ENCODE measurements at places on chromosomes 5 and 9.

DNA sequence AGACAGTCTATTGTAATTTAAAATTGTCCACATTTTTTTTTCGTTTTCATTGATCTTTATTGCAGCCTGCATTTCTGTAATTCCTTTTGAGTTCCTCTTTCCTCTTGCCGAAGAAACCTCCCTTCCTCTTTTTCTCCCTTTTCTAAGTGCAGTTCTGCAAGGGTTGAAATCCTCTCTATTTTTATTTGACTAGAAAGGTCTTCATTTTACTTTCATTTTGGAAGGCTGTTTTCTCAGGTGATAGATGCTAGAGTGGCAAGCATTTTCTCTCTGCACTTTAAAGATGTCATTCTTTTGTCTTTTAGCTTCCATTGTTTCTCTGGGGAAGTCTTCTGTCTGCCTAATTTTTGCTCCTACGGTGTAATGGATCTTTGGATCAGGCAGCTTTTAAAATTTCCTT, 248.5 kb downstream of the SMARCA2 start:
- DNase-seq: no peak

DNA sequence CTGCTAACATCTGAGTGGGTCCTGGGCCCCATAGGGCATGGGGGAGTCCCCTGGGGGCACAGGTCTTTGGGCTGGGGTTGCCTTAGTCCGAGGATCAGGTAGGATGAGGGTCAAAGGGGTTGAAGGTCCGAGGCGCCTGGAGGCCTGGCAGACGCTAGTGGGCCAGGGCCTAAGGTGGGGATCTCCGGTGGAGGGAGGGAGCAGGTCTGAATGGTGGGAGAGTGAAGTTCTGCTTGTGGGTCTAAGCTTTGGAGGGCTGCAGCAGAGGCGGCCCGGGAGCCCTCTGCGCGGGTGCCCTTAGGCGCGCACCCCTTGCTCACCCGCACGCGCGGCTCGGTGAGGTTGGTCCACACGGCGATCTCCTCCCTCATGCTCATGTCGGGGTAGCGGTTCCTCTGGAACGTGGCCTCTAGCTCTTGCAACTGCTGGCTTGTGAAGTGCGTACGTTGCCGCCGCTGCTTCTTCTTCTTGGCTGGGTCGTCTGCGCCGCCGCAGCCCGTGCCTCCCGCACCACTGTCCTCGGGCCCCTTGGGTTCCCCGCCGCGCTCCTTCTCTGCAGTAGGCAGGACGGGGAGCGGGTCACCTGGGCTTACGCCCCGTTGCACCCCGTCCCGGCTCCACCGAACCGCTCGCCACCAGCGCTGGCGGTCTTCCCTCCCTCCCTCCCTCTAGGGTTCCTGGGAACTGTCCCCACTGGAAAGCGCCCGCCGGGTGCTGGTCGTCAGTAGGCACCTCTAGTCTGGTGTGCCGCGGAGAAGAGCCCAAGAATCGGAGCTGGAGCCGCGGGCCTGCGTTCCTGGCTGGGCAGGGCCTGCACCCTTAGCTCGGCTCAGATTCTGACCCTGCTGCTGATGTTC, 2.8 kb downstream of the PITX1 start:
- no peak for DNase-seq

DNA sequence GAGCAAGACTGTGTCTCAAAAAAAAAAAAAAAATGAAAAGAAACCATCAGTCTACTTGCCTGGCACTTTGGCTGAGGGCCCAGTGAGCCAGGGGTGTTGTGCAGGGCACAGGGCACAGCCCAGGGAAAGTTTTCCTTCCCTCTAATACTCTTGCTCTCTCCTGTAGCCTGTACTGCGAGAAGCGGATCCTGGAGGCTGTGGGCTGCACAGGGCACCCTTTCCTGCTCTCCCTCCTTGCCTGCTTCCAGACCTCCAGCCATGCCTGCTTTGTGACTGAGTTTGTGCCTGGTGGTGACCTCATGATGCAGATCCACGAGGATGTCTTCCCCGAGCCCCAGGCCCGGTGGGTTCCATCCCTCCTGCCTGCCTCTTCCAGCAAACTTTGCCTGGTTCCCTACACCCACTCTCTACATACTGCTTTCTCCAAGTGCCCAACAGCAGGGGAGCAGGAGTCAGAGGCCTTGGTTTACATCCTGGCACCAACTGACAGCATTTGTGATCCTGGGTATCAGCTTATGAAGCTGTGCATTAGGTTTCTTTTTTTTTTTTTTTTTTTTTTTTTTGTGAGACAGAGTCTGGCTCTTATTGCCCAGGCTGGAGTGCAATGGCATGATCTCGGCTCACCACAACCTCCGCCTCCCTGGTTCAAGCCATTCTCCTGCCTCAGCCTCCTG, 7.2 kb downstream of the ZDHHC12 start:
- DNase-seq: no peak

- no peak for DNase-seq
Measured at GRCh38 chr5:60578315-60578714, 121.7 kb downstream of the DEPDC1B start.

DNA sequence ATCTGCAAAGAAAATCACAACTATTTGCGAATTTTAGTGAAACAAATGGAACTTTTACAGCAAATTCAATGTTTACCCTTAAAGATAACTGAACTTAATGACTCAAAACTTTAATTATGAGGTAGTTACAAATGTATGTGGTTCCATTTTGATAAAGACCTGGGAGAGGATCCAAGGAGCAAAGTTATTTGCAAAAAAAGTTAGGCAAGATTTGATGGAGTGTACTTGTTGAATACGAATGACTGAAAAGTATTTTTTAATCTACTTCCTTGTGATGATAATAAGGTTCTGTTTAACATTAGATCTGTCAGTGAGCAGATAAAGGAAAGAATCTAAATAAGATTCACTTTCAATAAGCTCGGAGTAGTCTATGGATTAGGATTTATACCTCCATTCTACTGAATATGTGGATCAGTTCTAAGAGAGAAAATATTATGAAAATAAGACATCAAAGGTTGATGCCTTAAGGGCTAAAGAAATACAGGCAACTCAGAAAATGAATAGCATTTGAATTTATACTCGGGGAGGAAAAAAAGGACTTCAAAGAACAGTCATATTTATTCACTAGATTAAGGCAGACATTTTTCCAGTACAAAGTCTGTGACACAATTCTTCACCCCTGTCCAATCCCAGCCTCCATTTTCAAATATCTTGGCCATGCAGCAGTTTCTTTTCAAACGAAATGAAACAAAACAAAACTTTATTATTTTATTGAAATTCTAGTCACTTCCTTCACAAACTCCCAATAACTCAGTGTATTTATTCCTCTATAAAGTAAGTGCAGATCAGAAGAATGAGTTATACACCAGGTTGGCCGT, 199.8 kb downstream of the PDE4D start:
- no peak for DNase-seq

Data from stimulated activated CD8-positive, alpha-beta memory T cell treated with anti-CD3 and anti-CD28 coated beads, Interleukin-7, amount 100 ng/mL, for 1 hour (primary cell).